ENCODE measurements at places on chromosomes 4 and X. TPM values are rescaled to one million over a fixed set of nuclear protein-coding genes. Genes with fewer than 3 reads are reported as not detected.

Gene HSFX4
- not detected for total RNA-seq

DNA sequence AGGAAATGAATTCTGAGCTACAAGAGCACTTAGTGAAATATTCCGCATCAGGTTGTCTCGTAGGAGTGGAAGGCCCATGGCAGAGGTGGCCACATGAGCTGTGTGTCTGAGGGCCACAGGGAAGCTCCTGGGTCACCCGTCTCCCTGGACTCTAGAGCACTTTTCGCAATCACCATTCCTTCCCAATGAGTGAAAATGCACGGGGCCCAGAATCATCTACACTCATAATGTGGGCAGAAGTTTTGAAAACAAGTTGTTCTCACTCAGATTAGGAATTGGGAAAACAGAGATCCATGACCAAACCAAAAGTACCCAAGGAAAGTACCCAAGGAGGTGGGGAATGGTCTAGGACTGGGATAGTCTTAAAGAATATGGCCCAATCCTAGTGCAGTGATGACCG is 94.4 kb downstream of the SCD5 start:
- H3K27me3 ChIP-seq, result no peaks in the 10 kb centered on the region
- no peaks in the 10 kb centered on the region for H3K36me3 ChIP-seq
- H3K4me1 ChIP-seq, result no peaks in the 10 kb centered on the region
- no peak for DNase-seq
- H3K4me3 ChIP-seq, result no peak overlapping the region

Gene DDX60
- total RNA-seq, result 38.0 TPM

Gene CLGN
- 0.21 TPM for total RNA-seq

- H3K27me3 ChIP-seq, result no peaks in the 10 kb centered on the region
- no peak overlapping the region for H3K27ac ChIP-seq
- H3K4me3 ChIP-seq, result no peak overlapping the region
- no peaks in the 10 kb centered on the region for H3K4me1 ChIP-seq
Measured at GRCh38 chr4:186307497-186307896, 41.5 kb downstream of the F11 start.

- H3K4me3 ChIP-seq, result no peak overlapping the region
- DNase-seq, result no peak
- no peaks in the 10 kb centered on the region for H3K36me3 ChIP-seq
- H3K27ac ChIP-seq, result no peak overlapping the region
- H3K4me1 ChIP-seq, result no peaks in the 10 kb centered on the region
Measured at GRCh38 chr4:82741188-82741587, 57.4 kb downstream of the SCD5 start.

Measured in thoracic aorta (tissue), 2 donors.